T follicular helper cell (primary cell): ENCODE measurements at places on chromosomes 3 and 15.

- DNase-seq: no peak
Observed at GRCh38 chr15:37903919-37904625, 30.4 kb upstream of the TMCO5A start.

- DNase-seq: no peak
Observed at GRCh38 chr15:75731248-75732151, 18.9 kb upstream of the CSPG4 start.

- DNase-seq: no peak
Observed at GRCh38 chr3:116140100-116140689, 305.1 kb downstream of the LSAMP start.

DNA sequence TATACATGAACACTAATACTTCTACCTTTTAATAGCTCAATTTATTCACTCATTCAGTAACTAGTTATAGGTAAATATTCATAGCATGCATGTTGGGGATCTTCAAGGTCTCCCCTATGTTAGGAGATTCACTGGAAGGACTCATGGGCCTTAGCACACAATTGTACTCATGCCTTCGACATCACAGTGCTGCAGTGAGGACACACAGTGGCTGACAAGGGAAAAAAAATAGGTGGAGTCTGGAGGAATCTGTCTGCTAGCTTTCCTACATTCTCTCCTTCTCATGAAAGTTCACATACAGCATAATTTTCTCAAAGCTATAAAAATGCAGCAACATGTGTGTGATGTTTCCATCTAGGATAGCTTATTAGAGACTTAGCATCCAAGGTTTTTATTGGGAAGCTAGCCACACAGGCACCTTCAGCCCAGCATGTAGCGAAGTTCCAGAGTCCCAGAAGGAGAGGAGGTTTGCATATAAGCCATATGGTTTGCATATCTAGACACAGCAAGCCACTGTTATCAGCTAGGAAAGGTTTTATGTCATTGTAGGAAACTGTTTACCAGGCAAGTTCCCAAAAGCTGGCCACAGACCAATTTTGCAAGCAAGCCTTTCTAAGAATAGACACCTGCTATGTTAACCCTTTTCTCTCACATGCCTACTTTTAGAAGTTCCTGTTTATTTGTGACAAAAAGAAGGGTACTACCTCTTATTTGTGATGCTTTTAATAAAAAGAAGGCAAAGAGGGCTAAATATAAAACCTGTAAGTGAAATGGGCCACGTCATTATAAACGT lies 46.4 kb downstream of the MORC1 start:
- DNase-seq: no peak

DNA sequence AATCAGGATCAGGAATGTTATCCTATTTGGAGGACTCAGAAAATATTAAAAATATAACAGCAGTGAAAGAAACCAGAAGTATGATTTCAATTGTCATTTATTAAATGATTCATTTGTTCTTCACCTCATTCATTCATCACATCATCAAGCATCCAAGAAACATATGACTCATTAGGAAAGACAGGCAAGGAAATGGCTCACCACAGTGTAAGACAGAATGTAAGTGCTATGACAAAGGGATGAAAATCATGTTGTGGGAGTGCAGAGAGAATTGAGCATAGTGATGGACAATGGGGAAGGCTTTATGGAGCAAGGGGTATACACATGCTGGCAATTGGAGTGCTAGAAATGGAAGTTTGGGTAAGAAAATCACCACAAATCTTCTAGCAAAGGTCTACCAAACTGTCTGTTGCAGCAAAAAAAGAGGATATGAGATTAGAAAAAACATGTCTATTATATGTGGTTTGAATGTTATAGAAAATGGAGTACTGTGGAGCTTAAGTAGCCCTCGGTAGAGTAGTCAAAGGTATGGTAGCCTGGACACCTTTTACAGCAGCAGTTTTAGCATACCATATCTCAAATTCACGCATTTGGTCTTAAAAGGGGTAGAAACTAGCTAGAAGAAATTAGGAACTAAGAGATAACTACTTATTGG lies 111.1 kb upstream of the GPR149 start:
- DNase-seq: no peak

DNA sequence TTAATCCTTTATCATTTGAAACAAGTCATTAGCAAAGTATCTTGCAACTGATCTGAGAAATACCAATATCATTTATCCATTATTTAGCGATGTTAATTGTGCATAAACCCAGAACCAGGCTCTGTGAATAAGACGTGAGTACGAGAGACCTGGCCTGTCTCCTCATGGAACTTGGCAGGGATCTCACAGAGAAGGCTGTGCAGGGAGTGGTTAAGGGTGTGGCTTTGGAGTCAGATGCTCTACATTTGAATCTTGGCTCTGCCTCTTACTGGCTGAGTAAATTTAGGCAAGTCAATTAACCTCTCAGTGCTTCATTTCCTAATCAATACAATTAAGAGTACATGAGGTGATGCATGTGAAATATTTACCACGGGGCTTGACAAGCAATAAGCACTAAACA lies 39.9 kb upstream of the TBL1XR1 start:
- no peak for DNase-seq

DNA sequence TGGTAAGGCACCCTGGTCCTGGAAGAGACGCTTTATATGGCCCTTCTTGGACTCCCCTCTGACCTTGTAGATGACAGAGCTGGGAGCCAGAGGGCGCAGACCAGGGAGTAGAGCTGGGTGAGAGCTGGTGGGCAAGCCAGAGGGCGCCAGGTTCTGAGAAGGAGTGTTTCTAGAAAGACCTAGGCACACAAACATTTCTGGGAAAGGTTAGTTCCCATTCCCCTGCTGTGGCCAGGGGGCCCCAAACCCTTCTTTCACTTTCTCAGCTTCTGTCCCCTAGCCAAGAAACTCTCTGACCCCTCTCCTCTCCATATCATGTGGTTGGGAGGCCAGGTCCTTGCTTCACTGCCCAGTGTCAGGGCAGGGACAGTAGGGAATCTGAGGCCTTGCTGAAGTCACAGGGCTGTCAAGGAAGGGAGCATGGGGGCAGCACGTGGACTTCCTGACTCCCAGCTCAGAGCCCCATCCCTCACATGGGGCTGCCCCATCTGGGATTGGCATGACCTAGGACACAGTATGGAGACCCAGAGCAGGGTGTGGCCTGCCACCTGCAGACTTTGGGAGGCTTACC lies 3.6 kb downstream of the HEMK1 start:
- DNase-seq: no peak

DNA sequence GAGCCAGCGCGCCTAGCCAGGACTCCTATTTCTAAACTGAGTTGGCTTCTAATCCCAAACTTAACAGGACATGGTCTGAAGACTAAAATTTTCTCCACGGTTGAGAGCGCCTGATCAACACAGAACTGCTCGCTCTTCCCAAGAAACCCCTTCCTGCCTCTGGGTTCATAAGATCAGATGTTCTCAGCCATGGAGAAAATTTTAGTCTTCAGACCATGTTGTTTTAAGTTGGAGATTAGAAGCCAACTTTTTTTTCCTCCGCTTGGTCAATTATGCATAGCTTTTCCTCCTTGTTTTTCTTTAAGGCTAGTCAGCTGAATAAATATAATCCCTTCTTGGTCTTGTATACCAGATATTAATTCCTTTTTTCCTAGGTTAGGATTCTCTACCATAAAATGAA lies 356.6 kb upstream of the ADAMTS9 start:
- DNase-seq: no peak

DNA sequence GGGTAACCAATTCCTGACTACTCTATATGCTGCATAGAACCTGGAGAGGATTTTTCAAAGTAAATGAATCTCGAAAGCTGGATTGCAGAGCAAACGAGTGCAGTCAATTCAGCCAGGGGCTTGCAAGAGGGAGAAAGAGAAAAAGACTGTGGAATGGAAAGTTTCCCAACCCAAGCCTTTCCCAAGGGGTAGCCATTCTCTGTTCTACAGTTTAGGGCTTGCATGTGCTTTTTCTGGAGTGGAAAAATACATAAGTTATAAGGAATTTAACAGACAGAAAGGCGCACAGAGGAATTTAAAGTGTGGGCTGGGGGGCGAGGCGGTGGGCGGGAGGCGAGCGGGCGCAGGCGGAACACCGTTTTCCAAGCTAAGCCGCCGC lies 511 bp upstream of the RARB start:
- no peak for DNase-seq

DNA sequence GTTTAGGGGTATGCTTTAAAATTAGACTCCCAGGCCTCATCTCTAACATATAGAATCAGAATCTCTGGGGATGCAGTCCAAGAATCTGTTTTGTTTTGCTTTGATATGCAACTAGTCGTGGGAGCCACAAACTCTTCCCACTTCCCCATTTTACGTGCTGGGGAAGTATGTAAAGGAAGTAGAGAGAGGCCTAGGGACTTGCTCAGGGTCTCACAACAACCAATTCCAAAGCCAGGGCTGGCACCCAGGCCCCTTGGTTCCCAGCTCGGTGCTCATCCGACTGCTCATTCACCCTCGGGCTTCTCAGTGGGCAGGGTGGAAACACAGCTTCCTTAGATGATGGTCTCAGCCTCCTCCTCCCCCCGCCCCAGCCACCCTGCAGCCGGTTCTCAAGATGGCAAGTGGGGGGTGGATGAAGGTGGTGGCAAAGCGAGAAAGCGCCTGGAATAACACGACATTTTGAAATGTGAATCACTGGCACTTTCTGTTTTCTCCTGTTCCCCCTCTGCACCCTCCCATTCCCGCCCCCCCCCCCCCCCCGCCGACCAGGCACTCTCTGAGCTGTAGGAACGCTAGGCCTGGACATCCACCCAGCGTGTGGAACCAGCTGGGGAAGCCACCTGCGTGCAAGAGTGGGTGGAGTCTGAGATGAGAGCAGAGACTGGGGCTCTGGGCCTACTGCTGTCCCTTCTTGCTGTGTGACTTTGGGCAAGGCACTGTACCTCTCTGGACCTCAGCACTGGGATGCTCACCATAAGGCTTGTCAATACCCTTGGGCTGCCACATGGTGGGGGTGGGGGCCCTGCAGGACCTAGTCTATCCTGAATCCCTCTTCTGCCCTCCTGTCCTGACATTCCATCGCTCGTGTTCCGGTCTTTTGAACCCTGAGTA lies 214.5 kb downstream of the RPLP1 start:
- DNase-seq: no peak

GRCh38 chr3:72460205-72461174 lies 387.8 kb downstream of the SHQ1 start:
- DNase-seq: no peak

DNA sequence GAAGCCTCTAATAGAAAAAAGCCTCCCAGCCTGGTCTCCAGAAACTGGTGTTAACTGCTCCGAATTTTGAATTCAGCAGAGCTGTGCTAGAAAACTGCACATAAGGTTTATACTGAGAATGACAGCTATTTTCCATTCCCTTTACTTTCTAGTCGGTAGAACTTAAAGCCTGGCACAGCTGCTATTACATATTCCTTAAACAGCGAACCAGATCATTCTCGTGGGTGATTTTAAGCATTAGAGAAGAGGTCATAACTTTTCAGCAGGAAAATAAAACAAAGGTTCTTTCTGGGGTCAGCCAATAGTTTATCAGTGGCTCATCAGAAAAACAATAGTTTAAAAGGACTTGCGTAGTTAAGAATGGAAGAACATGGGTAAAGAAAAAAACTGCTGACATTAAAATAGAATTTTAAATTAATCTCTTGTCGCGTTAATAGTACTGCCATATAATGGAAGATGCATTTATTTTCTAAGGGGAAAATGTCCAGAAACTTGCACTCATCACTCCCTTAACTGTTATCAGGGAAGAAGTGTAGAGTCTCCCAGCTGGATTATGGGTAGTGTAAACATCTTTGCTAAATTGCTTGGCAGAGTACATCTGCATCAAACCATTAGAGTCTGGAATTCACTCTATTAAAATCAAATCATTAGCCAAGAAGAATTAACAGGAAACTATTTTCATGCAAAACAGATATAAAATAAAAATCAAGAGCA lies 7.9 kb downstream of the VGLL4 start:
- DNase-seq: no peak

DNA sequence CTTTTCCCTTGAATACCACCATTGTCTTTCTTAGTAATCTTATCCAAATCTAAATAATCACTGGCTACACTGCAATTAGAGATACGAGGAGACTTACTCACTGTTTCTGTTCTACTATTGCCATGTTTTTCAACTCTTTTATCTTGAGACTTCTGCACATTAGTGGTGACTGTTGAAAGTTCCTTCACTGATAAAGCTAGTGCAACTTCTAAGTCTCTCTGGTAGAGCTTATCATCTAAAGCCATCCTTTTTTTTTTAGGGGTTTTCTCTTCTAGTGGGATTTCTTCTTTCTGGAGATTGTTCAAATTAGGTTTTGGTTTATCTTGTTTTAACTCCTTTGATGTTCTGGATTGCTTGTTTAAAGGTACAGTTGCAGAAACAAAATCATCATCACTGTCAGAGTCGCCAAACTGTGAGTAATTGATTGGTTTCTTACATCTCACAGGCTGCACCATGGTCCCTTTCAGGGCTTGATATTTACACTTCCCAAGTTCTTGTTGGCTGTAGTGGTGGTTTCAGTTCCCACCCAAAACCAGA lies 37.7 kb downstream of the NCK1 start:
- no peak for DNase-seq

GRCh38 chr15:40787991-40788390 lies 18.2 kb downstream of the C15orf62 start:
- no peak for DNase-seq

GRCh38 chr15:40091861-40092255 lies 16.8 kb downstream of the BMF start:
- no peak for DNase-seq
